ENCODE measurements at places on chromosomes 13 and 19.

DNA sequence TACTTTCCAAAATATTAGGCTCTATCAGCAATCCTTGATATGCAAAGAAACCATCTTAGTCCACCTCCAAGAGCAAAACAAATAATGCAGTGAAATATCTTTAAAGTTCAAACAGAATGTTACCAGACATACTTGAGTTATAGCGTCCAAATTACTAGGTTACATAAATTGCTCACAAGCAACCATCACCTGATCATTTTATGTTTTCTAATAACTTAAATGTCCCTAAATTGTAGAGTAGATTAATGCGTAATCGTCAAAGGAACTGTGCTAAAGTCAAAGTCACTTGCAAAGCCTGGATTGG, 350.6 kb upstream of the ARGLU1 start:
- DNase-seq: no peak

DNA sequence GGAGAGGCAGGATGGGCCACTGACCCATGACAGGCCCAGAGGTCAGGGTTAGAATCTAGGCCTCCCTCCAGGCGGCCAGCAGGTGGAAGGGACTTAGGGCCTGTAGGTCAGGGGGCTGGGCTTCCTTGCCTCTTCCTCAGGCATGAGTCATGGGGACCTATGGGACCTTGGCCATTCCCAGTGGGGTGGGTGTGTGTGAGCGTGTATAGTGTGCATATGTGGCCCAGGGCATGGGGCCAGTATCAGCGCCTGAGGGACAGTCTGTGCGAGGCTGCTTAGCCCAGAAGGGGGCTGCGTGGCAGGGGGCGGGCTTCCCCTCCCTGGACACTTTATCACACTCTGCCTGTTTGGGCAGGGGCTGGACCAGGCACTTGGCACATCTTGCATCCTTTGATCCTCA, 13.3 kb downstream of the KCTD15 start:
- DNase-seq: no peak

DNA sequence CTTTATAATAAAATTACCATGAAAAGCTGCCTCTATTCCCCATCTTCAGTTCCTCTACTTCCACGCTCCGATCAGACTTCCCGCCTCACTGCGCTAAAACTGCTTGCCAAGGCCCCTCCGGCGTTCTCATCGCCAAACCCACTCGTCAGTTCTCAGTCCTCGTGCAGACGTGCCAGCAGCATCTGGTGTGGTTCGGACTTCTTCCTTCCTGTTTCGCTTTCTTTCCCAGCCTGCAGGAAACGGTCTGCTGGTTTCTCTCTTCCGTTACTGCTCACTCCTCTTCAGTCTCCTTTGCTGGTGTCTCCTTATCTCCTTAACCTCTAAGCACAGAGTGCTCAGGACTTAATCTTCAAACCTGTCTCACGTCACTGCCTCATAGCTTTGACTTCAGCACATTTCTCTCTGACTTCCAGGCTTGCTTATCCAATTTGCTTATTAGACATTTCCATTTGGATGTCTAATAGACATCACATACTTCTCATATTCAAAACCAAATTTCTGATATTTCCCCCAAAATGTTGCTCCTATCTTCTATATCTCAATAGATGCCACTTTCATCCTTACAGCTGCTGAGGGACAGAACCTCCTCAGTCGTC, 40.3 kb downstream of the RCBTB2 start:
- DNase-seq: peak; percentile 59

DNA sequence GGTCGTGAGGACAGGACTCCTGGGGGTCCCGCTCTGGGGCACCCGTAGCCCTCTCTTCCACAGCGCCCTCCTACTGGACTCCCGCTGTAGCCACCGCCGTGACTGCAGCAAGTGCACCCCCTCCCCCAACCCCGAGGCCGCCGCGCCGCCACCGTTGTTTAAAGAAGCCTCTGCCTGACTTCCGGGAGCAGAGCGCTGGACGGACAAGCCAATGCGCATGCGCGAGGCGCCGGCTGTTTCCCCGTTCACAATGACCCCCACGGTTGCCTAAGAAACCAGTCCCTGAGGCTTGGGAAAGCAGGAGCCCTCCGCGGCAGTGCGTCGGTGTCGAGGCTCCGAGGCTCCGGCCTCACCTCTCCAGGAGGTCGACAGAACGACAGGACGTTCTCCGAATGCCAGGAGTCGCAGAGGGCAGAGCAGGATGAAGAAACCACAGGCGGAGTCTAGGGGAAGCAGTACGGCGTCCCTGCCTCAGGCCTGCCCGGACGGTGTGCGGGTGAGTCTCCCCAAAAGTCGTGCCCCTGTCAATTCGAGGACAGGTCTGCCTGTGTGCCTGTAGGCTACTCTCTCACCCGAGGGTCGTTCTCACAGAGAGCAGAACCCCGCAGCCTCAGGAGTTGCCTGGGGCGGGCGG, 70.5 kb upstream of the ZNF420 start:
- peak; percentile 31 for DNase-seq

GRCh38 chr19:31944326-31944725, 401.1 kb upstream of the ZNF507 start:
- no peak for DNase-seq

- no peak for DNase-seq
These were observed 3.5 kb downstream of the CDC37 start for GRCh38 chr19:10399878-10400277.

DNA sequence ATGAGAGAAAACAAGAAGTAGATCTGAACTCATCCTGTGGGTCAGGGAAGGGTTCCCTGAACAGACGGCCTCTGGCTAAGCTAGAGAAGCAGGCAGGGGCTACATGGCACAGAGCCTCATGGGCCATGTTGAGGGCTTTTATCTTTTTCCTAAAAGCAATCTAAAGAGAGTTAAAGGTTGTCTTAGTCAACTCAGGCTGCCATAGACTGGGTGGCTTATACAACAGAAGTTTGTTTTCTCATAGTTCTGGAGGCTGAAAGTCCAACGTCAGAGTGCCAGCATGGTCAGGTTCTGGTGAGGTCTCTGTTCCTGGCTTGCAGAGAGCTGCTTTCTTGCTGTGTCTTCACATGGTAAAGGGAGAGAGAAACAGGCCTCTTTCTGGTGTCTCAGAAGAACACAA, 2.9 kb upstream of the MBNL2 start:
- DNase-seq: no peak
